ENCODE measurements at places on chromosomes 2 and 18.

GRCh38 chr18:34991152-34991551 lies 50.1 kb upstream of the MAPRE2 start:
- DNase-seq: no peak

GRCh38 chr18:66438711-66439536 lies 165.0 kb downstream of the CDH19 start:
- DNase-seq: no peak

DNA sequence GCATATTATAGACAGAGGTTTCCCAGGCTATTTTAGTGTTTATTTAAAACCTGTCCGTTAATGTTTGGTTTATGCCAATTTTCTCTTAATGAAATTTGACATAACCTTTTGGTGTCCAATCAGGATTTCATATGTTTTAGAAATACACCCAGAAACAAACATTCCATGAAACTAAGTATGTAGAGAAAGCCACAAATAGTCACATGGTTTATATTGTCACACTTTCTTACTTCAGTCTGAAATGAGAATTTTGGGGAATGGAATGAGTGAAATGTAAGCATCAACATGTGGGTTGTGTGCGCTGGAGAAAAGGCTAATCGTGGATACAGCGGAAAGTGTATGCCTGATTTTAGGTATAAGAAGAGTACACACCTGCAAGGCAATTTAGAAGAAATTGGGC lies 277.0 kb upstream of the RAB12 start:
- DNase-seq: no peak

DNA sequence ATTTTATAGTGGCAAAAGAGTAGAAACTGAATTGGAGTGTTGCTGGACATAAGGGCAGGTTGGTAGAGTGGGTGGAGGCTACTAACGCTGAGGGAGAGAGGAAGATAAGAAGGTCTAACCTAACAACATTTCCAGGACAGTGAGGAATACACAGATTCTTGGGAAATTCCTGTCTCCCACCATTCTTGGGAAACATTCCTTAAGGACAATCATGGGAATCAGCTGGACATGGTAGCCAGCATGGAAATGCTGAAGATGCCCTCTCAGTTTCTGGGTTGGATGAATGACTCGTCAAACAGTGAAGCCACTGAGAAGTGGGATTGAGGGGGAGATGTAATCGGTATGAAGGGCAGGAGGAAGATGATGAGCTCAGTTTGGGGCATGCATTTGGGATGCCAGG lies 265.4 kb downstream of the AFF3 start:
- DNase-seq: no peak

DNA sequence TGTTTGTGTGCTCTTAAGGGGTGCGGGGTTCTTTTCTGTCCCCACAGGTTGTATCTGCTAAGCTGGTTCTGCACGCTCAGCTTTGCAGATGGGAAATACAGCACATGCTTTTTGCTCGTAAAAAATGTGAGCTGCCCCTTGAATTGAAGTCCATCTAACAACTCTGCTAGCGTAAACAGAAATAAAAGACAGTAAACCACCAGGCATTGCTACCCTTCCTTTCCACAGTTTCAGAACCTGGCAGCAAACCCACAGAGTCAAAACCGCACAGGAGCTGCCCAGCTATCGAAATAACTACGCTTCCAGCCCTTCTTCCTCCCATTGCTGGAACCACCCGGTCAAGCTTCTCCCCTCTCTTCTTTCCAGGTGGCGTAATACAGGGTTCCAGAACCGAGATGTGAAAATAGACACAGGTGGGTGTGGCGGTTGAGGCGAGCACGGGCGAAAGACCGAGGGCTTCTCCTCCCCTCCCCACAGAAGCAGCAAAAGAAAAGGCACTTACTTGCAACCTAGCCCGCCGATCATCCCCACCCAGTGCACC lies 479 bp downstream of the SCN9A start:
- no peak for DNase-seq
